DMS53 (cell line): ENCODE measurements at places on chromosomes 1 and 21.

DNA sequence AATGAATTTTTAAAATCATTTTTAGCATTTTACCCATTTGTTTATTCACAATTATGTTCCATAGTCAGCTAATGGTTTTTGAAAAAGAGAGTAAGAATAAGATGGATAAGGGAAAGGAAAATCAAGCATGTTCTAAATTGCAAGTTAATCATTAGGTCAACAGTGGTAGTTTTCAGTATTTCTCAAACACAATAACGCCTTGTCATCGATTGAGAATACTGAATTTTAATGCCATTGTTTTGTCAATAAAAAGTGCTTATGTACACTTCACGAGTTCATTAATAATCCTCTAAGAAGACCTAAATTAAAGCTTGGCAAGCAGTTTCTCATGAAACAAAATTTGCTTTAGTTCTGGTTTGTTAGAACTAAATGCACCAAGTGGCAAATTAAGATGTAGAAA is 100.3 kb downstream of the RERE start:
- DNase-seq = no peak

- DNase-seq = no peak
Measured at GRCh38 chr21:39630191-39630591, 17.5 kb downstream of the B3GALT5 start.

DNA sequence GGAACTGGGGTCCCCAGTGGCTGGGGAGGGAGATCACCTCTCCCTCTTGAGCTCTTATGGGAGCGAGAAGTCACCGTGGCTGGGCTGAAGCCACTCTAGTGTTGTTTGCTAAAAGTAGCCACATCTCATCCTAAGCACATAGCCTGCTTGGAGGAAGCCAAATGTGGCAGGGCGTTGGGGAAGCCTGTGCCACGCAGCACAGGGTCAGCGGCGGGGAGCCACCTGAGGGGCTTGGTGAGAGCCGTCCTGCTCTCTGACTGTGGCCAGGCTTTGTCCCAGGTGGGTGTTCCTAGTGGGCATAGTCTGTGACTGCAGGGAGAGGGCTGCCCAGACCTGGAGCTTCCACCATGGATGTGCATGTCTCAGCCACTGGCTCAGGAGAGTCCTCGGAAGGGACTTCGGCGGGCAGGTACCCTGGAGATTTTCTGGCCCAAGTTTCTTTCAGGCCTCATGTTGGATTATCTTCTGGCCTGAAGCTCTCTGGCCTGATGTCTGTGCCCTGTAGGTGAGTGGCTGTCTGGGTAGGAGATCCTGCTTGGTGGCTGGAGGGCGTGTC is 38.9 kb downstream of the MORN1 start:
- DNase-seq = no peak

DNA sequence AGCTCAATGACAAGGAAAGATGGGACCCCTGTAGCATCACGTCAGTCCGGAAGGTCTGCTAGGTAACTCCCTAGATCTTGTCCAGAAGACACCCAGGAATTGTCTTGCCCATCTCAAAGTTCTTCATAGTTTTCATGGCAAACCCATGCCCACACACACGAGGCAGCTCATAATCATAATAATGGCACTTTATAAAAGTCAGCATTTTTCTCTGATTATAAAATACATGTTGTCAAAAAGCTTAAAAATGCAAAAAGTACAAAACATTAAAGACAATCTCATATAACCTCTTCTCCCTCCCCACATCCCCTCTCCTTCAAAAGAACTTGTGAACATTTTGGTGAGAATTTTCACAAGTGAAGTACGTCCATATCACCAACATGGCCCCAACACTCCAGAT is 30.8 kb downstream of the EPHX1 start:
- no peak for DNase-seq

- DNase-seq = no peak
Measured at GRCh38 chr1:3183411-3183810, 114.4 kb downstream of the PRDM16 start.

DNA sequence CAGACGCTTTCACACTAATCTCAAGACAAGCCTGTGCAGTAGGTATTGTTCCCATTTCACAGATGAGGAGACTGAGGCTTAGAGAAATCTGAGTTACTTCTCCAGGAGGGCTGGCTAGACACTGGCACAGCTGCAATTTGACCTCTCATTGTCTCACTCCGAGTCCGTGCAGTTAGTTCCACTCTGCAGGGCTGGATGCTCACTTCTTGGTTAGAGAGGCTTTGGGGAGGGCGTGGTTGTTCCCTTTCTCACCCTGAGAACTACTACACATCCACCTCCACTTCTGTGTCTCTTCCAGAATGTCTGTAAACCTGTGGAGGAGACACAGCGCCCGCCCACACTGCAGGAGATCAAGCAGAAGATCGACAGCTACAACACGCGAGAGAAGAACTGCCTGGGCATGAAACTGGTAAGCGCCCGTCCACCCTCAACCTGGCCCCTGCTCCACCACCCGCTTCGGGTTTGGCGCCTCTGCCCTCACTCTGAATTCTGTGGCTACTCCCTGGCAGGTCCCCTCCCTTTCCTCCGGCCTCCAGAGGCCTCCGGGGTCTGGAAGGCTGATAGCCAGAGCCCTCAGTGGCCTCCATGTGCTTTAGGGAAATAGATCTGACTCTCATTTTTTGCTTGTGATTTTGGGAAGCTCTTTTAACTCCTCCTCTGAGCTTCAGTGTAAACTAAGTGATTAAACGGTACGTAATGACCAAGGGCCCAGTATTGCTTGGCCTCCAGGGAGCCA is 29.1 kb downstream of the EIF2D start:
- no peak for DNase-seq

DNA sequence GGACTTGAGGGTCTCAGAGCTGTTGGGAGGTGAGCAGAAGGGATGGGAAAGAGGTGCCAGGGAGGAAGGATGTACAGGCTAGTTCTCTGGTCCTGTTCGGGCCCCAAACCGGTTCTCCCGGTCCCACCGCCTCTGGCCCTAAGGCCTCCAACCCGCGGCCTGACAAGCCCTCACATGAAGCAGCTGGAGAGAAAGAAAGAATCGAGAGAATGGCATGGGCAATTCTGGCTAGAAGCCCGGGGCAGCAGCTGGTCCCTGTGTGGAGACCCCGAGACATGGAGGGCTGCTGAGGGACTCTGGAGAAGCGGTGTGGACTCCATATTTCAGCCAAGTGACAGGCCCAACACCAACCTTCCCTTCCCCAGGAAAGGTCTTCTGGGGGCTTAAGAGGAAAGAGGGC is 730 bp downstream of the CDC42SE1 start:
- DNase-seq = peak; percentile 95

GRCh38 chr1:27616441-27616840 is 12.5 kb upstream of the AHDC1 start:
- no peak for DNase-seq

DNA sequence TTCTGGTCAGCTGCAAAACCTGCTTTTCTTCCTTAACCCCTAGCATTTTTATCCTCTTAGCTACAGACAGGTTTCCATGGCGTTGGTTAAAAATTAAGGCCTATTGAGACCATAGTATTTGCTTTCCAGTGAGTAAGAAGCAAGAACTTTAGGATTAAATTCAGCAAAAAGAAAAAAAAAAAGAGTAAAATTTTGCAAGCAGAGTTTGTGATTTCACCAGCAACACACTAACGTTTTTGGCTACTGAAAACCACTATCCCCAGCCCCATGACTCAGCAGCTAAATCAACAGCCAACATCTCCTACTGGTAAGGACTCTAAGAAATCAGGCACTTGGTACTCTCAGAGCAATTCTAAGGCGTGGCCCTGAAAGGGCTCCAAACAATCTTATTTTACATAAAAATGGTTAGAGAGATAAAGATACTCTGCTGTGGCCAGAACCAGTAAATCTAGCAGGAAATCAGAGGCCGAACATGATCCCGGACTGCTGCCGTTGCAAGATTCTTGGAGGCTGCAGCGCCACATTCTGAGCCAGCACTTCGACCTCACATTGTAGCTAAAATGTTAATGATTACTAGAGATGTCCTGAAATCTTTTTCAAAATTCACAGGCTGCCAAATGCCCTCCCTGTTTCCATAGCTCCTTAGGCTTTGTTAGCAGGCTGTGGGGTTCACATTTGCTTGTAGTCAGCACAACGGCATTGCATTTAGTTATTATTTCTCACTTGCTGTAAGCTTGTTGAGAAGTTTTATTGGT is 1.6 kb upstream of the ENO1 start:
- peak; percentile 74 for DNase-seq

GRCh38 chr1:37085393-37085792 is 51.1 kb upstream of the GRIK3 start:
- DNase-seq = peak; percentile 7

DNA sequence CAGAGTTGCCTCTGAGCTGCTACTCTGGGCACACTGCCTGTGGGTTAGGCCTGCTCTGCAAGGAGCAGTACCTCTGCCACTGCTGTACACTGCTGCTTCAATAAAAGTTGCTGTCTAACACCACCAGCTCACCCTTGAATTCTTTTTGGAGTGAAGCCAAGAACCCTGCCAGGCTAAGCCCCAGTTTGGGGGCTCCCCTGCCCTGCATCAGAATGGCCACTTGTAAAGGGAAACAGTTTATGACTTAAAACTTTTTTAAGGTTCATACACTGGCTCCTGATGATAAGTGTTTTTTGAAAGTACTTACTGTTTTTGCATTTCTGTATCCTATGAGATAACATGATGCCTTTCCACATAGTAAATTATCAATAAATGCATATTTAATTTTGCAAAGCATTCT is 310.0 kb downstream of the LMO4 start:
- no peak for DNase-seq

- peak; percentile 89 for DNase-seq
Measured at GRCh38 chr1:203038891-203039608, 12.8 kb downstream of the PPFIA4 start.

GRCh38 chr1:222656391-222657155 is 38.7 kb downstream of the MIA3 start:
- no peak for DNase-seq

DNA sequence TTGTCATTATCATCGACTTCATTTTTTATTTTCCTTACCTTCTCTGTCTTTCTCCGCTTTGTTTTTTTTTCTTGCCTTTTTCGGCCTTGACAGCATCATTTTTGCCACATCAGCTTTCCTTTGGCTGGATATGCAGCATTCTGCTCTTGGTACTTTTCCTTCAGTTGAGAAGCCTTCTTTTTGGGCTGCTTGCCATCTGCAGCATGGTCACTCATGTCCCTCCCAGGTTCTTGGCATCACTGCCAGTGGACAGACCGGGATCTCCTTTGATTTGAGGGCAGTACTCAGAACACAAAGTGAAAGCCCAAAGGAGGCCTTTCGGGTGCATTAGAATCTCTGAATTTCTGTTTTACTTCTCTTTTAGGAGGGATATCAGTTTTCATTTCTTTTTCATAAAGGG is 3.7 kb upstream of the PARP1 start:
- DNase-seq = no peak

DNA sequence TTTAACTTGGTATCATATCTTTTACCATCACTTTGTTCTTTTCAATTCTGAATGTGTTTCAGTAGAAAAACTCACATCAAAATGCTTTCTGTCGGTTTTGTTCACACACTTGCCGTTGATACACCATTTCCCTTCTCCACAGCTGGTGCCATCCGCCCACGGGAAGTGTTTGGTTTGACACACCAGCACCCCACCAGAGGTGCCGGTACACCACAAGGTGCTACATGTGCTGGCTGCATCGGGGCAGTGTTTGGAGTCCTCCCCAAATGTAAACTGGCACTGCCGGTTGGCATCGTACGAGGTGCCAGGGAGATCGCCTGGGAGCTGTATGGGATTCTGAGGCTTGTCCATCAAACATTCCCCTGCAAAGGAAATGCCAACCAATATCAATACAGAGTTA is 5.0 kb downstream of the ADAMTS1 start:
- no peak for DNase-seq

DNA sequence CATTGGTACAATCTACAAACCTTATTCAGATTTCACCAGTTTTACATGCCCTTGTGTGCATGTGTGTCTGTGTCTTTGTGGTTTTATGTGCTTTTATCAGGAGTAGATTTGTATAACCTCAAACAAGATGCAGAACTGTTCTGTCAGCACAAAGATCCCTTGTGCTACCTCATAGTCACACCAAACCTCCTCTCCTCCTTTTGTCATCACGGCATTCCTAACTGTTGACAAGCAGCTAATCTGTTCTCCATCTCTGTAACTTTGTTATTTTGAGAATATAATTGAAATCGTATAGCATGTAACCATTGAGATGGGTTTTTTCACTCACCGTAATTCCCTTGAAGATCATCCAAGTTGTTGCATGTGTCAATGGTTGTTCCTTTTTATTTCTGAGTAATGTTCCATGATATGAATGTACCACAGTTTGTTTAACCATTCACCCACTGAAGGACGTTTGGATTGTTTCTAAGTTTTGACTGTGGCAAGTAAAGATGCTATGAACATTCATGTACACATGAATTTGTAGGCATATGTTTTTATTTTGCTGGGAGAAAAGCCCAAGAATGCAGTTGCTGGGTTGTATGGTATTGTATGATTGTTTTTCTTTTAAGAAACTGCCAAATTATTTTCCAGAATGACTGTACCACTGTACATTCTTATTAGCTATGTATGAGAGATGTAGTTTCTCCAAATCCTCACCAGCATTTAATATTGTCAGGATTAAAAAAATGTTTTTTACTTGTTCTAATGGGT is 78.1 kb upstream of the B3GALT2 start:
- no peak for DNase-seq

GRCh38 chr1:32894681-32895080 is 6.5 kb downstream of the TMEM54 start:
- DNase-seq = no peak

DNA sequence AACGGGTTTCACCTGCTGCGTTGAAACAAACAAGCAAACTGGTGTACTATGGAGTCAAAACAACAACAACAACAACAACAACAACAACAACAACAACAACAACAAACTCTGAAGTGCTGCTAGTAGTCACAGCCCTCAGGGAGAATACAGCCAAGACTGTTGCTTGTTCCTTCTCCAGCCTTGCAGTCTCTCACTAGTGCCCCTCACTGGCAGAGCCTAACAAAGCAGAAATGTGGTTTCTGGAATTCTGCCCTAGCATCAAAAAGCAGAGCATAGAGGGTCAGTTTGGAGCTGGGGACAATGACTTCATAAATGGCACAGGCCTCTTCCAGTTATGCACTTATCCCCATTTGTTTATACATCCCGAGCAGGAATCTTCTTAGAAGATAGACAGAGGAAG is 187.4 kb downstream of the KCNK2 start:
- no peak for DNase-seq

DNA sequence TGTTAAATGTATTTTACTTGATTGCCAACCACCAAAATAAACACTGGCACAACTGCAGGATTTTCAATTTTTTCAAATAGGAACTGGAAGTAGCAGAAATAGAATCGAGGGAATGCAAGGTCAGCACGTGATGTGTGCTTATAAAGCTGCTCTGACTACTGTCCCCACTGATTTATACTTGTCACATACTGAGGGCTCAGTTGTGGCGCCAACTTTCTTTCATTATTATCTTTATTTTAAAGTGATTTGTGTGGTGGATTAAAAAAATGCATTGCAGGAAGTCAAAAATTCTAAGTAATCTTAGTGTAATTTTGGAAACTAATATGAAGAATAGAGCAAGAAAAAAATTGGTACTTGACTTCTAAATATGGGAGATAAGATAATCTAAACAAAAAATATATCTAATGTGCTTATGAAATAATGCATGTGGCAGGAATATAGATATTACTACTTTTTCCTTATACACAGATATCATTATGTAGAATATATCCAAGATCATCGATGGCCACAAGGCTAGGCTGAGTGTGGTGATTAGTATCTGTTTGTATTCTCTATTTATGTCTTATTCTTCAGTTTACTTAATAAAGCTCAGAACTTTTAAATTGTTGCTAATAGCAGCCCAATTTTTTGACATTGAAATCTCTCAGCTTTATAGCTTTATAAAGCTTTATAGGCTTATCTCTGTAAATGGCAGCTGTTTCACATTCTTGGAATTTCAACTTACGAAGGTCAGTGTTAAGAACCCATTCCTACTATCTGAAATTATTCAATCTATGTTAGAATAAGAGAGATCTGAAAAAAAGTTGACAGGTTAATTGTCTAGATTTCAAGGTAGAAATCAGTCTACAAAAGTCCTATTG is 404.5 kb upstream of the ADAMTS5 start:
- DNase-seq = no peak
